ENCODE measurements at places on chromosomes 5 and 9.

GRCh38 chr9:136705564-136705963 lies 6.8 kb upstream of the DIPK1B start:
- no peak for DNase-seq

- no peak for DNase-seq
These were observed 1.8 kb downstream of the SQSTM1 start for GRCh38 chr5:179822444-179822990.

DNA sequence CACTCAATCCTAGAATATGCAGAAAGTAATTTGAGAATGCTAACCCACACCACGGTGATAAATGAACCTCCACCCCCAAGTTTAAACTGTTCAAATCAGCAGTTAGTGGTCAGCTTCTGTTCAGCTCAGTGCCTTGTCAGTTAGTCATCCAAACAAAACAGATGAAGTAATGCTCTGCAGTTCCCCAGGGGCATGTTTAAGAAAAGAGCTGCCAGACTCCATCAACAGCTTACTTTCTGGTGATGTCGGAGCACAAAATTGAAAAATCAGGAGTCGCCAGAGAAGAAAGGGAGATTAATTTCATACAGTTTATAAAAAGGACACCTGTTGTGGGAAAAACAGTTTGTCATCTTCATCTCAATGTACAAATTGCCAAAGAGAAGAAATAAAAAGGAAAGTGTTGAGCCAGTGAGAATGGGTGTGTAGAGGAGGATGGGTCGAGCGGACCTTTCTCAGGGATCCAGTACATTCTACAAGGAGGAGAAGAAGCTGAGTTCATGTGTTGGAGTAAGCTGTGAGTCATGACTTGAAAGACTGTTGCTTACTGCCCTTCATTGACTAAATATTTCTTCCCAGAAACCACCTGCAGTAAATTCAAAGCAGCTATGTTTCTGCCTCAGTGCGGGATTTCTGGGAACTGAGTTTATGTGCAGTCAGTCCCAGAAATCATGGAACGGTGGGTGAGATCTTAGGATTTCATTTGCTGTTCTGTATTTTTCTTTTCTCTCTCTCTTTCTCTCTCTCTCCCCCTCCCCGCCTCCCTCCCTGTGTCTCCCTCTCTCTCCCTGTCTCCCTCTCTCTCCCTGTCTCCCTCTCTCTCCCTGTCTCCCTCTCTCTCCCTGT lies 13.7 kb downstream of the TRIO start:
- peak; percentile 99 for DNase-seq

- no peak for DNase-seq
These were observed 21.2 kb downstream of the PTGES2 start for GRCh38 chr9:128106181-128106939.

DNA sequence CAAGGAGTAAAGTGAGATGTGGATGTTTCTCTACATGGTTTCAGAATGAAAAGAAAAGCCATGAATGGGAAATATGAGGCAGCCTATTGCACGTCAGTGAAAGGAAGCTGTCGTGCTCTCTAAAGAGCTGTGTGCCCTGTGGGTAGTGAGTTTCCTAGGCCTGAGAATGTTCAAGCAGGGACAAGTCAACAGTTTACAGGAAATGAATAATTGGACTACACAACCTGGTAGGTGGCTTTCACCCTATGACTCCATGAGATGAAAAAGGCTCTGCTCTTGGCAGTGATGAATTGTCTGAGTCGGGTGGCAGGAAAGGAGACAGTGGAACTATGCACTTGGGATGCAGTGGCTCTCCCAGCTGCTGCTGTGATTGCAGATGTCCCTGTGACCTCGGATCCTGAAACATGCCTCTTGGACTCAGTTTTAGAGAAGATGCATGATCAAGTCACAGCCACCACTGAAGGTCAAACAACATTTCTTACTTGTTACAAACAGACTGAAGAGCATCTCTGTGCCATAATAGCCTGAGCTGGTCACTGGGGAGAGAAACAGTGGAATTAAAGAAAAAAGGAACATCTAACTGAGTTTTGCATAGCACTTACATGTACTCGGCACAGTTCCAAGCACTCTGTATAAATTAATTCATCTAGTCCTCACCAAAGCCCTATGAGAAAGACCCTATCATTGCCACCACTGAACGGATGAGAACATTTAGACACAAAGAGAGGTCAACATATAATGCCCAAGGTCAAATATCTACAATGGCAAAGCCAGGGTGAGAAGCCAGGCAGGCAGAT lies 293.7 kb downstream of the SPOCK1 start:
- DNase-seq, result peak; percentile 17

DNA sequence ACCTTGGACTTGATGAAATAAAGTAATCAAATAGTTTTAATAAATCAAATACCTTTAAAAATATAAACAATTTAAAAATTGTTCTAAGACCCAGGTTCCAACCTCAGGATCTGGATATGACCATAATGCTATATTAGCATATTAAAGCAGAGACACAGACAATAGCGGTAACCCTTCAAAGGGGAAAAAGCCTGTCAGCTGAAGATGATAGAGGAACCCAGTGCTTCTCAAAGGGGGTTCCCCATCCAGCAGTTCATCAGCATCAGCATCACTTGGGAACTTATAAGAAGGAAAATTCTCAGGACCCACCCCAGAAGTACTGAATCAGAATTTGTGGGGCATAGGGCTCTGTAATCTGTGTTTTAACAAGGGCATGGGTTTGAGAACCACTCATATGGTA lies 519.6 kb downstream of the RAB3C start:
- no peak for DNase-seq

- no peak for DNase-seq
These were observed 68.1 kb upstream of the FREM1 start for GRCh38 chr9:14978022-14979000.

DNA sequence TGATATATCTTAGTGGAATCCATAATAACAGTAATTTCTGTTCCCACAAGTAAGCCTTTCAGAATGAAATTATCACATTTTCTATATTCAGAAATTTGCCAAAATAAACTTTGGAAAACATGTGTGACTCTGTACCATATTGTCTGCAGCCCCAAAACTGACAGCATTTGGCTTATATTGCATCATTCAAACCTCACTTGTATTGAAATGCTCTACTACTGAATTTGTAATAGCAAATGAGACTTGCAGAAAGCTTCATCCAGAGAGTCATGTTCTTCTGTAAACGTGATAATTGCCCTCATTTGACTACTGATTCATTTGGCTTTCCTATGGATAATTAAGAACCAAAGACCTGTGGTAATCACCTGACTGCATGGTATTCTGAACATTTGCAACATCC lies 1249.5 kb upstream of the CDH18 start:
- DNase-seq, result peak; percentile 27

DNA sequence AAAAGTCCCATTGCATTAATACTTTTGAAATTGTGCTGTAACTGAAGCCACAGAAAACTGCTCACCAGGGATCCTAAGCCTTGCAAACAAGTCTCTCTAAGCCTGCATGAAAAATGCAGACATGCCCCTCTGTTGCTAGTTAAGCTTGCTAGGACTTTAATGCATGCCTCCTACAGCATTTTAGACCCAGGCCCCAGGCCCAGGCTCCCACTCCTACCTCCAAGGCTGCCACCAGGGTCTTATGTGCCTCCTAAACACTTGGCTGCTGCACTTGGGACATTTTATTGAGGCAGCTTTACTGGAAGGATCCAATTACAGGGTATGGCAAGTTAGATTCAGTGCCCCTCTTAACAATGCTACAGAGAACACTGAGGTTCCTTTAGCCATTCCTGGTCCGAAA lies 467.3 kb upstream of the CLINT1 start:
- no peak for DNase-seq

All from fibroblast of skin of back (primary cell).